Effector CD8-positive, alpha-beta T cell (primary cell): ENCODE measurements at places on chromosomes 2 and 18.
A peak's percentile ranks its signal among the peaks of the same experiment; 100 is the strongest.

GRCh38 chr2:176291335-176291734, 22.1 kb downstream of the MTX2 start:
- DNase-seq: no peak

GRCh38 chr2:108588070-108588668, 53.9 kb downstream of the LIMS1 start:
- DNase-seq: no peak

DNA sequence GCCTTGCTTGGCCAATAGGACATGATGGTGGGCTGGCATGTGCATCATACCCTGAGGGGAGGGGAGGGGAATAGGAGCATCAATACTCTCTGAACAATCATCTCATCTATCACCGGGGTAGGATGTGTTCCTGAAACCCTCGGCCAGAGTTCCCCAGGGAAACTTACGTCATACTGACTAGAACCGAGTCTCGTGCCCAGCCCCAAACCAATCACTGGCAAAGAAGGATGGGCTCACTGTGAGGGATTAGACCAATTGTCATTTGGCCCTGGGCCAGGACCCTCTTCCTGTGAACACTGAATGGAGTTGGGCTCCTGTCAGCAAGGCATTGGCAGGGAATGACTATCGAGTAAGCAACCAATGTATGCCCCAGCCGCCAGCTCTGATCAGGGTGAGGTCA, 261.5 kb downstream of the MYCN start:
- DNase-seq: no peak

GRCh38 chr2:198042189-198042588, 237.8 kb downstream of the PLCL1 start:
- no peak for DNase-seq

GRCh38 chr2:9002637-9003365, 683 bp downstream of the MBOAT2 start:
- DNase-seq: peak; percentile 5

GRCh38 chr2:203783496-203784203, 77.2 kb downstream of the CD28 start:
- no peak for DNase-seq

GRCh38 chr2:44722026-44722625, 219.4 kb upstream of the SIX3 start:
- DNase-seq: no peak

DNA sequence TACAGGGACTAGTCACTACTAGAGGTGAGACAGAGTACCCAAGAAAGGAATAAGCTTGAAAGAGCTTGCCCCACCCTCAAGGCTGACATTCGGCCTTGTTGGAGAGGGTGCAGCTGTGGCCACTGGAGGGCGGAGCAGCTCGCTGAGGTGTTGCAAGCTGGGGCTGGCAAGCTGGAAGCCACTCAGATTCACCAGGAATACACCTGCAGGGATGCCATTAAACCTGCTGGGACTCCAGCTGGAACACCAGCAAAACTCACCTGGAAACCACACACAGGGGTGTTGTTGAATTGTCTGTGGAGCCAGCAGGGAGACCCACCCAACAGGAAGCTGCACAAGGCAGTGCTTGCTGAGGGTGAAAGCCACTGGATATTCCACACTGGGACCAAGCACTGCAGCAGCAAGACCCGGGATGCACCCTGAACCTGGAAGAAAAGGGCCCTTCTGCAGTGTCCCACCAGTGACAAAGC, 26.1 kb downstream of the KCTD18 start:
- DNase-seq: no peak

DNA sequence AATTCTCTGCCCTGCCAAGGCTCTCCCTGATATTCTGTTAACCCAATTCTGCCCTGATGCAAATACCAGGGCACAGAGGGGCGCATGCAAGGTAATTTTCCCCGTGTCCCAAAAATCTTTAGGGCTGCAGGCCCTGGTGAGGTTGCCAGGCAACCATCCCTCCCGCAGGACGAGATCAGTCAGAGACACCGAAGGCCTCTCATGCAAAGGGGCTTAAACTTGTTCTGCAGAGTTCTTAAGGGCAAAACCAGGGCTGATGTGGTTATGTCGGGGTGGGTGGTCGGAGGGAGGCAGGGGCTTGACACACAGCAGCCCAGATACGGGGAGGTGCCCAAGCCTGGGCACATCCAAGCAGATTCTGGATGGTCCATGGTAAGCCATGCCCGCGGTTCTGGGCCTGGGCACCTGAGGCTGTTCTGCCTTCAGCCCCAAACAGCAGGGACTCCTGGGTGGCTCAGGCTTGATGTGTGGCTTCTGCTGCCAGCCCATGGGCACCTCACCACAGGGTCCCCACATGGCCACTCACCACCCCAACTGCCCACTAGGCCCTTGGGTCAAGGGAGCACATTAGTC, 27.2 kb downstream of the STEAP3 start:
- DNase-seq: no peak

- no peak for DNase-seq
Measured at GRCh38 chr18:35619941-35620340, 38.4 kb downstream of the GALNT1 start.

DNA sequence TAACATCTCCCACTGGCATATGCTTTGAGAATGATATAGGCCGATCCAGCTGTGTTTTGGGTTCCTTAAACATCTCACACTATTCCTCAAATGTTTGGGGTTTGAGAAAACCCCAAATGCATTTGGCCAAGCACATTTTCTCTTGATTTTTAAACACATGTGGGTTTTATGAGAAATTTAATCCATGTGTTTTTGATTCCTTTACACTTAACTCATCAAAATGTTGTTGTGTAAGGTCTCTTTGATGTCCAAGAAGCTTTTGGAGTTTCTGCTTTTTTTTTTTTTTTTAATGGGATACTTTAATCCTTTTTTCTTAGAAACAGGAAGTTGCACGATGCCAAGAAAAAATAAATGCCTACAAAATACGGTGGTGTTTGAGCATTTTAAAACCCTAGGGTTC, 339.8 kb upstream of the TCF4 start:
- DNase-seq: no peak

DNA sequence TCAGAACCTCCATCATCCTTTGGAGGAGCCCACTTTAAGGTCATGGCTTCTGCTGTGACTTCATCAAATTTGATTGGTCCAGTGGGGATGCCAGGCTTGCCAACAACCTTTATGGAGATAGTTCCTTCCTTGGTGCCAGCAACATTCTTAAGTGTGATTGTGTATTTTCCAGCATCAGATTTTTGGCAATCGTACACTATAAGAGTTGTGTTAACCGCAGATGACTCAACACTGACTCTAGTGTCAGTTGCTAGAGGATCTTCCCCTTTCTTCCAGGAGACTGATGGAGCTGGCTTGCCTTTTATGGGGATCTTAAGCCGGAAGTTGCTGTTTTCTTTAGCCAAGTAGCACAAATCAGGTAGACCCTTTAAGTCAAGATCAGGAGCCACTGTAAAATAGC, 98.7 kb downstream of the PLEKHA3 start:
- no peak for DNase-seq

- no peak for DNase-seq
Measured at GRCh38 chr18:78687736-78688135, 291.9 kb upstream of the SALL3 start.

- no peak for DNase-seq
Measured at GRCh38 chr2:179936654-179937053, 70.4 kb downstream of the CWC22 start.

DNA sequence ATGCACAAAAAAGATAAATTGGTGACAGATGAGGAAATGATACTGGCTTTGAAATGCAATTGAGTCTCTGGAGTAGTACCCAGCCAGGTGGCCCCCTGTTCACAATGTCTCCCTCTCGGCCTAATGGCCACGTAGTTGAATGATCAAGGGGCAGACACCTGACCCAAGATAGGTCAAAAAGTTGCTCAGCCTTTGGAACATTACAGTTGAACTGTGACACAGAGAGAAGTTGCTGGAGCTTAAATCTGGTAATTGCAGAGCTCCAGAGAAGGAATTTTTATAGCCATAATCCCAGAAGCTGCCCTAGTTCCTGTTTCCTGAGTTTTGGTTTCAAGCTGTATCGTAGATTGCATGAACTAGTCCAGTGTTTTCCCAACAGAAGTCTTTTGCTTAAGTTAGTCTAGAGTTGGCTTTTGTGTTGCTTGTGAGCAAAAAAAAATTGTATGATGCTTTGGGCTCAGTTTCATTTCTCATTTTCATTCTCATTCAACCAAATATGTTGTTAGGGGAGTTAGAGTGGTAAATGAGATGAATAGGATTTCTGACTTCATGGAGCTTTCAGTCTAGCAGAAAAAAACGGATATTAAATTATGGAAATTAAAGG, 117.9 kb downstream of the CSRNP3 start:
- DNase-seq: no peak

DNA sequence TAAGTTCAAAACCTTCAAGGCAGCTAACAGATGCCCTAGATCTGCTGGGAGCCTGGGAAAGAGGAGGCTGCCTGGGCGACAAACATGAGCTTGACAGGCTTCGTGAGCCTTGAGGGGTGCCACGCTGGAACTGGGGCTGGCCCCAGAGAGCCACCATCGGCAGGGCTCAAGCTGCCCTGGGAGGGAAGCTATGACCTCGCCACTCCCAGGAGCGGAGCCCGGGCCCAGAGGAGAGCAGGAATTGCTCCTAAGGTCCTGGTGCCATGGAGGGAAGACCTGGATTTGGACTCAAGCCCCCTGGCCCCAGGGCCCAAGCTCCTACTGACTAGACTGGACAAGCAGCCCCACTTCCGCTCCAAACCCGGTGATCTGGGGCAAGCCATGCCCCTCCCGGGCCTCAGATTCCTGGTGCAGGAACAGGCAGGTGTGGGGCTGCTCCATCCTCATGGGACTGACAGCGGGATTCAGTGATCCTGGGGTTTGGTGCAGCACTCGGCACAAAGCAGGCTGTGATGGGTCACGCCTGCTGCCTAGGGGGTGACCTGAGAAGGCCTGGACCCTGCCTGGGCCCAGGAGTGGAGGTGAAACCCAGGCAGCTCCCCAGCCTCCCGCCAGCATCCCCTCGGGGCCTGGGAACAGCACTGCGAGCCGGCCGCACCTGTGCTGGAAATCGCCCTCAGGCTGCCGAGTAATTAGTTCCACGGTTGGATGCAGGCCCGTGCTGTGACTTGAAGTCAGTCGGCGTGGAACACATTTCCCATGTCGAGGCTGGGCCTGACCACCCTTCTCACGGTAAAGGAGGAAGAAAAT, 246.9 kb downstream of the NDUFA10 start:
- DNase-seq: no peak

- no peak for DNase-seq
Measured at GRCh38 chr18:23881778-23882177, 132.8 kb upstream of the TTC39C start.

DNA sequence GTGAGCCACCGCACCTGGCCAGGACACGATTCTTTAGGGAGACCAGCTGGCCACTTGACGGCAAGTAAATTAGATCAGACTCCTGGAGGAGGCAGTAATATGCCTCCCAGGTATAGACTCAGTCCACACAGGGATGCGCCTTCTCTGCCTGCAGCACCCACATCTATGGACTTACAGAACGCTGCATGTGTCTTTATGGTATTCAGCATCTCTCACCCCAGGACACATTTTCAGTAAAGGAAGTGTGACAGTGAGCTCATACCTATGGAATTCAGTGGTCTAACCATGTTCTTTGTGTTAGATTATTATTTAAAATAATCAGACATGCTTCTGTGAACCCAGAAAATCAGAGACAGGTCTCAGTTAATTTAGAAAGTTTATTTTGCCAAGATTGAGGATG, 5.9 kb upstream of the NARS1 start:
- DNase-seq: no peak

- no peak for DNase-seq
Measured at GRCh38 chr2:186044761-186045160, 306.2 kb downstream of the FSIP2 start.

GRCh38 chr2:132811148-132811915, 141.3 kb upstream of the LYPD1 start:
- no peak for DNase-seq

- DNase-seq: no peak
Measured at GRCh38 chr2:147356157-147356556, 488.7 kb upstream of the ACVR2A start.

GRCh38 chr18:74895686-74896085, 298.0 kb downstream of the ZNF407 start:
- DNase-seq: no peak
